Stimulated activated CD4-positive, alpha-beta T cell treated with anti-CD3 and anti-CD28 coated beads, Interleukin-1b, Interleukin-23, amount 100 ng/mL, for 1 hour (primary cell): ENCODE measurements at places on chromosomes 3 and 15.

DNA sequence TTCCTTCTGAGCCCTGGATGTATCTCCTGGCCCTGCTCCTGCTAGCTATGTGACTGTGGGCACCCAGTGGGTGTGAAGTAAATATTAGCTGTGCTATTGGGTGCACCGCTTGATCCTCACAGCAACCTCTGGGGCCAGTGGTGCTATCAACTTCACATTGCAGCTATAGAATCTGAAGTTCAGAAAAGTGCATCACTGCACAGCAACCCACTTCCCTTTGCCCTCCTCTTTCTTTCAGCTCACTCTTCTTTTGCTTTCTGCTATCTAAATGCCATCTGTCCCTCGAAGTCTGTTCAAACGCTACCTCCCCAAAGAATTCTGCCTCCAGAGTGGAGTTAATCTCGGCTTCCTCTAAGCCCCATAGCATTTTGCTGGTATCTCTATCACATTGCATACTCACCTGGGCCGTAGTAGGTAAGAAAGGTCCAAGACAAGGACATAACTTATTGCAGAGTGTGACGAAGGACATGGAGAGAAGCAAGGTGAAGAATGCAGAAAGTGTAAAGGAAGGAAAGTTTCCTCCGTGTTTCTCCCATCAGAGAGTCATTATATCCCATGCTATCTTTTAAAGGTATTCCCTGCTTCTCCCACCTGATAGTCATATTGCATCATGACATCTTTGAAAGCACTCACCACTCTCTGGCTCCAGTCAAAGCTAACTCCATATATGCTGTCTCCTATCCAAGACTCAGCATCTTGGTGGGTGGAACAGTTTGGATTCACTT is 57.1 kb upstream of the BCL6 start:
- no peak for DNase-seq

- no peak for DNase-seq
These were observed 9.4 kb upstream of the ANPEP start for GRCh38 chr15:89823836-89824606.

DNA sequence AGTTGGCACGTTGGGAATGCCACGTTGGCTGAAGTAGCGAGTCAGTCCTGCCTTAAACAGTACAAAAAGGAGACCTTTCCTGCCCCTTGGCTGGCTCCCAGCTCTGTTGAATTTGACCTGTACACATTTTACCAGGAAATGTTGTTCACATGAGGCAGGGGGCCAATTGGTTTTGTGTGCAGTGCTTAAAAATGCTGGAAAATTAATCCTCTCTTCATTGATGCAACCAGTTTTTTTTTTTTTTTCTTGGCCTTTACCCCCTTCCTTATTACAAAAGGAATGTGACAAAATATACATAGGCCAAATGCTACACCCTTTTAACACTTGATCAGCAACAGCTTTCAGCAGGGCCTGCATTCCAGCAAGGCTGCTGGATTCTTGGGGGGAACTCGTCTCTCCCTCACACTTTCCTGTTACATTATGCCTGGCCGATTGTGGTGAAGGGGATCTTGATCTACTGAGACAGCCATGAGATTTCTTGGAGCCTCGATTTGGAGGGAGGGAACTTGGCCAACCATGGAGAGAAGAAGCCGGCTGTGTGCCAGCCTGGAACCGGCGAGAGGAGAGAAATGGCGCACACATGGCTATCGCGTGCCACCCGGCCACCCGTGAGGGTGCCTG is 93.1 kb downstream of the DNASE1L3 start:
- DNase-seq, result no peak

- DNase-seq, result no peak
These were observed 145.5 kb downstream of the UACA start for GRCh38 chr15:70617911-70618287.

GRCh38 chr3:181715571-181716340 is 4.0 kb downstream of the SOX2 start:
- DNase-seq, result no peak

- DNase-seq, result no peak
These were observed 37.8 kb downstream of the LMCD1 start for GRCh38 chr3:8539419-8539818.

GRCh38 chr15:83323296-83323711 is 38.8 kb upstream of the BNC1 start:
- no peak for DNase-seq

GRCh38 chr15:80533790-80534333 is 129.7 kb downstream of the ARNT2 start:
- DNase-seq, result no peak

- no peak for DNase-seq
These were observed 86.5 kb downstream of the AQR start for GRCh38 chr15:34883042-34883441.

- no peak for DNase-seq
These were observed 52.4 kb downstream of the MCCC1 start for GRCh38 chr3:183046883-183047282.

GRCh38 chr3:40313975-40314860 is 4.7 kb downstream of the EIF1B start:
- no peak for DNase-seq

- DNase-seq, result no peak
These were observed 1.4 kb downstream of the DNAJA4 start for GRCh38 chr15:78265752-78266224.

- DNase-seq, result no peak
These were observed 1030.2 kb downstream of the MCTP2 start for GRCh38 chr15:95261546-95261945.

GRCh38 chr3:15403495-15403894 is 23.8 kb downstream of the METTL6 start:
- DNase-seq, result no peak
